ENCODE measurements at places on chromosomes 16 and 17. TPM values are rescaled to one million over a fixed set of nuclear protein-coding genes. Genes with fewer than 3 reads are reported as not detected.

GRCh38 chr17:27492470-27492869 lies 36.2 kb downstream of the KSR1 start:
- DNase-seq: no peak

SLC52A1 gene
- total RNA-seq: not detected

TBC1D26 gene
- total RNA-seq: 3.3 TPM

LRRC46 gene
- not detected for total RNA-seq

CHST6 gene
- 0.41 TPM for total RNA-seq

DCTPP1 gene
- total RNA-seq: 28.9 TPM

SEBOX gene
- total RNA-seq: not detected

All from frontal cortex (tissue), 4 donors.